ENCODE measurements at places on chromosomes 2 and 18.

- DNase-seq = no peak
These were observed 32.9 kb upstream of the ITPRID2 start for GRCh38 chr2:181858600-181858999.

DNA sequence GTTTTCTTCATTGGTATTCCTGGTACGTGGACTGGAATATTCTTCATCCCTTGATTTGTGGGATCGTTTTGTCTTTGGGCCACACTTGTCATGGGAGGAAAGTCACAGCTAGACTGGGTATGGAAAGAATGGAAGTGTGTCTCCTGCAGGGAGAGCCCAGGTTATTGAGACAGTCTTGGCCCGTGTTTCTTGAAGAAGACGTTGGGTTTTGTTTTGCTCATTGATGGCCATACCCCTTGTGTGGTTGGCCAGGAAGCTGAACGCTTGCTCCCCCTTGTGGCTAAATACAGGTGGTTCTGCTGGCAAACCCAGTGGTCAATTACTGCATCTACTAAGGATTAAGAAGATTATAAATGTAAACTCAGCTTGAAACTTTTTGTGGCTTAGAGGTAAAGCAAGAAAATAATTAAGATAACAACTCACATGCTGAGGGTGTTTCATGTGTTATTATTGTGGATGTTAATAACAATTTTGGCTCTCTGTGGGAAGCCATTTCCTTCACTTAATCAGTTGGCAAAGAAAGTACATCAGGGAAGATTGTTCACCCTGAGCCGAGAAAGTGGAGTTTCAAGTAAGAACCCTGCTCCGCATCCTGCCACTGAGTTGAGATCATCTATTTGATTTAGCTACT is 91.8 kb downstream of the NEDD4L start:
- peak; percentile 43 for DNase-seq

GRCh38 chr2:207469943-207470729 is 59.6 kb upstream of the CREB1 start:
- DNase-seq = peak; percentile 96

DNA sequence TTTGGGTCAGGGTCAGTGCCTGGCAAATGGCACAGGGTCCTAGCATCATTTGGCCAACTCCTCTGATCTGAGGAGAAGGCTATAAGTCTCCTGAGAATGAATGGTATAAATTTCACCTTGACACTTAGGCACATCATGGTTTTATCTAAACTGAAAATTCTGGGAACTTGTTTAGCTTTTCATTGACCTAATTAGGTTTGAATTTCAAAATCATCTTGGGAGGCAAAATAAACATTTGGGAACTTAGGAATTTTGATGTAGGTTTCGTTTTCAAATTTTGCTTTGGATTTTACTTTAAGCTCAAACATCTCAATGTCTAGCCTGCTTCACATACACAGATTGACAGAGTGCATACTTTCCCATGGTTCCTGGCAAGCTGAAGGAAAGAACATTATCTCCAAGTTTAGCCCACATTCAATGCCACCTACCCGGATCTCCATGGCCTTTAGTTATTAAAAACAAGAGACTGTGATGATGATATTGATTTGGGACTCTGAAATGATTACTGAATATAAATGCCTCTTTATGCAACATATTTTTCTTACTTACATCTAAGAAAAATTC is 44.5 kb downstream of the MYOM1 start:
- DNase-seq = no peak

DNA sequence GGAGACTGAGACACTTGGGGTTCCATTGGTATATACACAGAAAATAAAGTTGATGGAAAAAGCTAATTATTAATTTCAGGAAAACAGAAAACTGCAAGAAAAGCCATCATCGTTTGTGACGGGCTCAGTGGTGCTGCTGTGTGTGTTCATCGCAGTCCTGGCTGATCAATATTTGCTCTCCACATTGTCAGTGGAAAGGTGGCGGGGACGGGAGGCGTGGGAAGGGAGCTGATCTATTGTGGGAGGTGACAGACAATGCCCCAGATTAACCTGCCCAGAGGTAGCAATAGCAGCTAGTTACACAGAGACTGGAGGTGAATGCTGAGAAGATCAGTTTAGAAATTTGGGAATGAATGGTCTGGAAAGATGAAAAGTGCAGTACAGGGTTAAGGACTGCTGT is 50.0 kb upstream of the CTDP1 start:
- DNase-seq = no peak

GRCh38 chr2:98903064-98903355 is 33.0 kb downstream of the CRACDL start:
- no peak for DNase-seq

- no peak for DNase-seq
These were observed 304.6 kb upstream of the CXCR4 start for GRCh38 chr2:136422512-136422911.

- DNase-seq = peak; percentile 16
These were observed 78.9 kb downstream of the CD8B2 start for GRCh38 chr2:106566050-106566449.

- DNase-seq = no peak
These were observed 229.2 kb downstream of the HDAC4 start for GRCh38 chr2:239171643-239172042.

DNA sequence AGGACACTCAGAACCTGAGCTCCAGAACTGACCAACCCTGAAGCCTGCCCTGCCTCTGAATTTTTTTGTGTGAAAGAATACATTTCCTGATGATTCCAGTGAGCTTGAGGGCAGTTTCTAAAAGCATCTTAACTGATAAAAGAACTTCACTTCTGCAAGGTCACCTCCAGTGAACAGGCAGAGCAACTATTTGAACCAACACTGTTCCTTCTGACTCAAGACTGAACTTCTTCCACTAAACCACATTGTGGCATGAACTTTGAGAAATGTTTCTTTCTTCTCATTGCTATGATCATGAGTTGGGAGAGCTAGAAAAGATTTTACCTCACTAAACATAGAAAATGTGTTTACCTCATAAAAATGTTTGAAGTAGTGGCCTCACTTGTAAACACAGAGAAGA is 83.8 kb upstream of the SERTAD2 start:
- no peak for DNase-seq

DNA sequence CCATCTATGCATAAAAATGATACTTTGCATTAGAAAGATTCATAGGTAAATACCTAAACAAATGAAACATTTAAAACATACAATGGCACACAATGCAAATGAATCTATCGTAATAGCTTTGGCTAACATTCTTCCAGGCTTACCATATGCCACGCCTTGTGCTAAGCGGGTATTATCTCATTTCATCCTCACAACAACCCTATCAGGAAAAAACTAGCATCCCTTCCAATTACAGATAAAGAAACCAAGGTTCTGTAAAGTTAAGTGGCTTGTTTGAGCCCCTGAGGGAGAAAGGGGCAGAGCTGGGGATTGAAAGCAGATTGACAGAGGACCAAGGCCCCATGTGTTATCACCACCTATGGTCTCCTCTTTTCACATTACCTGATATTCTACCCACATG is 145.4 kb upstream of the ETAA1 start:
- DNase-seq = no peak

DNA sequence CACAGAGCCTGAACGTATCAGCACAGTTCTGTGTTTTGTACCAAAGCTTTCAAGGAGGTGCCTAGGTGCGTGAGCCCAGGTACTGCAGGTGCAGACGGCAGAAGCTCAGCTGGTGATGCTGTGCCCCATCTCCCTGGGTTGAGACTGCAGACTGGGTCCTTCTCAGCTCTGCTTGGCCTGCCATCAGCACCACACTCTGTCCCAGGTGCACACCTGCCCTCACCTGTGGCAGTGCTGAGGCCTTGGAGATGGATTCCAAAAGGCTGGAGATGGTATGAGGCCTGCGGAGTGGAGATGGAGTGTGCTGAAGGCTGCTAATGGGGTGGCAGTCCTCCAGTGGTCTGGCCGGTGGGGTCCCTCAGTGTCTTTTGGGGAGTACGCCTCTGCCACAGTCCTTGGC is 9.3 kb downstream of the LDLRAD4 start:
- DNase-seq = no peak

- no peak for DNase-seq
These were observed 1190.1 kb upstream of the FAM98A start for GRCh38 chr2:34789169-34789568.

GRCh38 chr2:38615237-38615636 is 12.5 kb upstream of the HNRNPLL start:
- no peak for DNase-seq

GRCh38 chr18:10928772-10929373 is 220.5 kb downstream of the PIEZO2 start:
- DNase-seq = no peak

- DNase-seq = no peak
These were observed 622 bp downstream of the LRP2 start for GRCh38 chr2:169361706-169362117.

DNA sequence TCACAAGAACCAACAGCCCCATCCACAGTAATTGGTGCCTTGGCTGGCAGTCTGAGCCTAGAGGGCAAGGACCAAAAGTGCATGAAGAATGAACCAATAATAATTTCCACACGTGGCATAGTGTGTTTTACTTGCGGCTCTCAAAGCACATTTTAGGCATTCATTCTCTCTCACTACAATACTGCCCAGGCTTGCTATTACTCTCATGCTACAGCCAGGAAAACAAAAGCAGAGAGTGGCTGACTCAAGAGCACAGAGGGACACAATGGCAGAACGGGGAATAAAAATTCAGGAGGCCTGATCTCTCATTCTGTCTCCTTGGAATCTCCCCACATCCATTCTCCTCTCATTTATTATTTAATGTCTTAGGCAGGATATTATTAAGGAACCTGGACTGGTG is 57.0 kb upstream of the NOL4 start:
- DNase-seq = peak; percentile 11

GRCh38 chr2:105773568-105773967 is 28.9 kb downstream of the NCK2 start:
- DNase-seq = no peak

DNA sequence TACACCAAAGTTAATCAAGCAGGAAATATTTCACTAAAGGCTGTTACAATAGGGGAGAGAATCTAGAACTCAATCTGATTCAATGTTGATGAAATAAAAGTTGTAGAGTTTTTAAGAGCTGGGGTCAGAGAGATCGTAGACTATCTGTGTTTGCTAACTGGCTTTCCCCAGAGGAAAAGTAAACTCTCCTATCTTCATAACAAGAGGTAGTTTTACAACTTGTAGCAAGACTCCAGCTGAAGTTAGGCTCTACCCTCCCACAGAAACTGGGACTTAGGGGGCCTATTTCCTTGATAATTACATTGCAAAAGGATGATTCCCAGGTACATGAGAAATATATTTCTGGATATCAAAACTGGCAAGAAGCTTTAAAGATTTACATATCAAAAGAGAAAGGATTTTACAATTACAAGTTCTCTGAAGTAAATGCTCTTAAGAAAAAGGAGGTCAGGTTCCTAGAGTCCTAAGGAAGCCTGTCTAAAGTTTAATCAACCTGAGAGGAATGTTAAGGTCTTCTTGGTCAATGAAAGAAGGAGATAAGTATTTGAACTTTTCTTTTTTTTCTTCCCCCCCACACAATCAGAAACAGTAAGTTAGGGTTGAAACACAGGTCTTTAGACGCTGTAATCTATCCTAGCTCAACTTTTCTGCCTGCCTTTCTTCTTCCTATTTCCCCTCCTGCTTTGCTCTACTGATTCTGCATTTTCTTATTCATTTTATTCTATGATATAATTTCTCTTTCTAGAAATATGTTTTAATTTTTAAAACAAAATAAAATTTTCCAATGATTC is 692.2 kb upstream of the LINC00305 start:
- no peak for DNase-seq

DNA sequence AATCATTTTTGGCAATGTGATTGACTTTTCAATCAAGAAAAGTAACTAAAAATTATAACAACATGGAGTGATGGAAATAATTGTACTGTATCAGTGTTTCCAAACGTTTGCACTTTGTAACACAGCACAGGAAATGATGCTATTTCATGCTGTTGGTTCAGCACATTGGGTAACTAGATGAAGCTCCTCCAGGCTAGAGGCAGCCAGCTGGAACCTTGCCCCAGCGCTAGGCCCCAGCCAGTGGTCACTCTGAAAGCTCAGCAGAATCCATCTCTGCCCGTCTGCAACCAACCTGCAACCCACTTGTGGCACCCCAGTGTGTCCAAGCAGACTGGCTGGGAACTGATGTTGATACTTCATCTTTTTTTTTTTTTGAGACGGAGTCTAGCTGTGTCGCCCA is 15.3 kb downstream of the UNC50 start:
- no peak for DNase-seq

- no peak for DNase-seq
These were observed 1454.4 kb upstream of the CELF4 start for GRCh38 chr18:39019989-39020388.

- no peak for DNase-seq
These were observed 42.6 kb upstream of the CHST9 start for GRCh38 chr18:27227721-27228120.

DNA sequence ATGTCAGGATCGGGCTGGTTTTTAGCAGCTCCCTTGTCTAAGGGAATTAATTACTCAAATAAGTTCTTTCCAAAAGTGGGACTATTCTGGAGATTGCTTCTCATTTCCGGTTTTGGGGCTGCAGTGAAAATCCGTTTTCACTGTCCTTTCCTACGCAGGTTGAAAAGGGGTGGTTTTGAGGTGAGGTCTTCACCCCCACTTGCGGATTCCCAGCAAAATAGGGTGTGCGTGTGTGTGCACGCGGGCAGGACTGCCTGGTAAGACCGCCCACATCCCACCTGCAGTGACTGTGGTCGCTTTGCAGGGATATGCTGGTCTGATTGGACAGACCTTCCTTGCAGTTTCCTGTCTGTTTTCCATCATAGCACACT is 472 bp upstream of the PLEKHM3 start:
- no peak for DNase-seq

- no peak for DNase-seq
These were observed 294.9 kb upstream of the SYT4 start for GRCh38 chr18:43572163-43572562.

- DNase-seq = no peak
These were observed 4.3 kb downstream of the DBI start for GRCh38 chr2:119371111-119371510.

GRCh38 chr2:74379851-74380789 is at the start of gene DCTN1:
Gene DCTN1, minus strand, starts transcription at chr2:74380311. Its CDS starts 274 bp downstream, at chr2:74380037.
- peak; percentile 4 for DNase-seq

DNA sequence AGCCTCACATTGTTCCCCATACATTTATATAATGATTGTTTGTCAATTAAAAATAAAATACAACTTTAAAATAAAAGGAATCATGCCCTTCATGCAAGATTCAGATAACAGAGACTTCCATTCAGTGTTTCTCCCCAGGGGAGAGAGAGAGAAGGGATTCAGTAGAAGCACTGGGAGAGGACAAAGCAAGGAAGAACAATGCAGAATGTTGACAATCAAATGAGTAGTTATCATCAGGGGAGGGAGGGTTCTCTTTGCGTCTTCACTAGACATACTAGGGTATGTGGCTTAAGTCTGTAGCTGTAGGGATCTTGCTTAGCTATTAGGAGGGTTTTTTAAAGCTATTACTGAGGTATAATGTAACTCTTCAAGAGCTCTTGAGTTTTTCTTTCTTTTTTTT is 30.7 kb downstream of the FSHR start:
- no peak for DNase-seq

DNA sequence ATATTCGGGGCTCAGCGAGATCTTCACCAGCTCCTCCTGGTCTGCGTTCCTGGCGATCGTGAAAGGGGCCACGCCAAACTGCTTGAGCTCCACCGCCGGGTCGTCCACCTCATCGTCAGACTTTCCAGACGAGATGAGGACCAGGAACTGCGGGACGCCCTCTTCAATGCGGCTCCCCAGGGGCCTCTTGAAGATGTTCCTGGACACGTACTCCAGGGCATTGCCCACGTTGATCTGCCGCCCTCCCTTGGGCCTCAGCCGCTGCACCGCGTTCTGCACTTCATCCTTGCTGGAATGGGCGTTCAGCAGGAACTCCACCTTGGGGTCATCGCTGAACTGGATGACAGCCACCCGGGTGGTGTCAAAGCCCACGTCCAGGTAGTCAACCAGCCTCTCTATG is 42.1 kb downstream of the COL6A3 start:
- no peak for DNase-seq

- peak; percentile 11 for DNase-seq
These were observed 66.6 kb downstream of the MTCL1 start for GRCh38 chr18:8771930-8772329.

Measured in NCI-H1694 treated with DMSO at 0.1 percent for 48 hours (cell line).